ENCODE measurements at places on chromosomes 3 and 15.

- DNase-seq: no peak
These were observed 14.0 kb upstream of the TMF1 start for GRCh38 chr3:69066121-69066520.

DNA sequence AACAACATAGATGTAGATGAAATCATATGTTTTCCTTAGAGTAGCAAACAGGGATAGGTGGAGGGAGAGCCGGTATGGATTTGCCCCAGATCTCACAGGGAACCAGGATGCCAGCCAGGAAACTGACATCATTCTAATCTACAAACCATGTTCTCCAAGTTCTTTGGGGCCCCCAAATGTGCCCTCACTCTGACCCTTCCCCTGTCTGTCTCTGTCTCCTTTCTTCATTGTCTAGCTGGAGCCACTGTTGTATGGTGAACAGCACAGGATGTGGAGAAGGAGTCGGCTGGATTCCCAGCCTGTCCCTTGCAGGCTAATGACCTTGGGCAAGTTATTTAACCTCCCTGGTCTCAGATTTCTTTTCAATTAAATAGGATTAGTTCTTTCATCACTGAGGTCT lies 962 bp downstream of the ATP13A5 start:
- DNase-seq: no peak

- no peak for DNase-seq
These were observed 45.4 kb downstream of the GRK7 start for GRCh38 chr3:141808586-141808985.

DNA sequence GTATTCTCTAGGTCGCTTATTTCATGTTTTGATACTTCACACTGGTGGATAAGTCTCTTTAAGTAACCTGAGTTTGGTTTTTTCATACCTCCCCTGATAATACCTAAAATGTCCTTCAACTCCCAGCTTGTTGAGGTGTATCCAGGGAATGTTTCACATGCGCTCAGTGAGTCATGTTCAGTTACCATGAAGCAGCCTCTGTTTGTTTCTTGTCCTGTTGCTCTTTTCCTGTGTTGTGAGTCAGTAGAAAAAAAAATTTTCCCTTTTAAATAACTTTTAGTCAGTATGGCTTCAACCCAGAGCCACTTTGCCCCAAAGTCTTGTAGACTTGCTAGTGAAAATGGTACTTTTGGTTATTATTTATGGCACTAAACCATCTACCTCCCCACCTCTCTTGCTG lies 278.4 kb upstream of the ZPLD1 start:
- no peak for DNase-seq

DNA sequence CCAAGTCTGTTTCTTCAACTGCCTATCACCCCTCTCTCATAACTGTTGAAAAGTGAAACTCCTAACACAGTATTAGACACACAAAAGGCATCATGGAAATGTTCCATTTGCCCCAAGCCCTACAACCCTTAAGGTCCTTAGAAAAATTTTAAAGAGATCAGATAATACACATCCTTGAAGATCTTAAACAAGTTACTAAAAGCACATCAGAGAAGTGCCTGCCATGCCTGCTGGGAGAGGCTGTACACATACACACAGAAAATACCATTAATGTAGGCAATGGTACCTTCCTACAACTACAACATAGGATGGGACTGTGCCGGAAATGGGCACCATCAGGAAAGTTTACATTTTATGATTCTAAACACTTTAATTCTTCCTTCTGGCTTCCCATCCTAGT lies 3.3 kb downstream of the ADAM10 start:
- DNase-seq: no peak

GRCh38 chr3:139715743-139716360 lies 38.1 kb upstream of the NMNAT3 start:
- DNase-seq: no peak

DNA sequence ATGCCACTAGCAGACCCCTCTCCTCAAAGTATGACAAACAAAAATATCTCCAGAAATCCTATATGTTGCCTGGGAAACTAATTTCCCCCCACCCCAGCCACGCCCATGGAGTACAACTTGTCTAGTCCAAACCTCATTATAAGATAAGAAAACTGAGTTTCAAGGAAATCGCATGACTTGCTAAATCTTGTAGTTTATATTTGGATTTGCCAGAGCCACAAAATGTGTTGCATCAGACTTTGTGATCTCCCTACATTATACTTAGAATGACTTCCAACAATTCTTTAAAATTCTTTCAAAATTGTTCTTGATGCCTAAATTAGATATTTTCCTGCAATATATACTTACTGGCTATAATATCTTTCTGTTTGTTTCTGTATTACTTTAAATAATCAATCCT lies 1034.4 kb downstream of the IGSF11 start:
- no peak for DNase-seq

DNA sequence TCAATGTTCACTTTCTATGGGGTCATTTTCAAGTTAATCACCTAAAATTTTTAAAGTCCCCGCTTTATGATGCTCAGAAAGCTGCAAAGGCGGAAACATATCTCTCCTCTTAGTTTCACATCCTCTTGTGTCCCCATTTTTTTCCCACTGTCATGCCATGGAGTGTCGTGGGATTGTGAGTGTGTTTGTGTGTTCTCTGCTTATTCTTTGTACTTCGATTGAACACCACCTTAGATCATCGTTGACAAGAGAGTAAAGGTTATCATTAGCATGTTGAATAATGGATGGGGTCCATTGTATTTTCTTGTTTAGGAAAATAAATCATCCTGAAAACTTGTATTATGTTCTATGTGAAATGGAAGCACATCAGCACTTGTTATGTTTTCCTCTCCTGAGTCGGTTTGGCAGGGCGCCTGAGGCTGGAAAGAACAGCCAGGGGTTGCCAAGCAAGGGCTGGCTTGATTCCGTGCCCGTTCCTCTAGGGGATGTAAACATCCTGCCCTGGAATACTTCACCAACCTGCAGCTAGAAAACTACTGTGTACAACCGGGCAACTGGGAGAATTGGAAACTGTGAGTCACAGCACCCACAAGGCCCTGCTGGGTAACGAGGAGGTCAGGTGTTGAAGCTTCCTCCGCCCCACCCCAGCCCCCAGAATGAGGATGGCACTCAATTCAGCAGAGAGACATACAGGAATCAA lies 67.2 kb downstream of the EIF4E3 start:
- no peak for DNase-seq

GRCh38 chr3:60046210-60046609 lies 996.4 kb upstream of the CFAP20DC start:
- no peak for DNase-seq

DNA sequence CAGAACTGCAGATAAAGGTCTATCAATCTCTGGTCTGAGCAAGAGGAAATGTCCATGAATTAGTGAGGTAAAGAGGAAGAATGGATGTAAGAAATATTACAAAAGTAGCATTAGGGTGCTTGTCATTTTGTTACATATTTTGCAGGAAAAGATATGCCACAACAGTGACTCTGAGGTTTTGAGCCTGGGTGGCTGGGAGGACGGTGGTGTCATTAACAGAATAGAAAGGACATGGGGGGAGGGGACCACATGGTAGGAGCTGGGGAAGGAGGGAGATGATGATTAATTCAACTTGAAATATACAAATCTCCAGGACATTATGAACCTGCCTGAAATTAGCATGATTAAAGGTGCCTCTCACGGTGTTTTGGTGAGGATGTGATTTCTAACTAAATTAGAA lies 245.5 kb upstream of the MDFIC2 start:
- no peak for DNase-seq

DNA sequence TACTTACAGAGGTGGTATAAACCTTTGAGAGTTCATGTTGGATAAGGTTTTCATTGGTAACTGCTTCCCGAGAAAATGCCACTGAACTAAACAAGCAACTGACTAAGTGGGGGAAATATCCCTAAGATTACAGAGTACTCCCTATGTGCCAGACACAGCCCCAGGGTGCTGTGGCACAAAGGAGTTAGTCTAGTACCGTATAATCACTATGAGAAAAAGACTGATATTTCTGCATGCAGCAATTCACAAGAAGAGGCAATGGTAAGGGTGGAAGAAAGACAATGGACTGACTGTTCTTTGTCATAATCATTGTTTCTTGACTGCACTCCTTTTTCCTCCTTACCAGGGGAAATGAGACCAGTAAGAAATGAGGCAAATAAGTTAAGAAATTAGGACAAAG lies 20.0 kb upstream of the SLC25A26 start:
- no peak for DNase-seq

- no peak for DNase-seq
These were observed 33.0 kb downstream of the MITF start for GRCh38 chr3:69772152-69772867.

DNA sequence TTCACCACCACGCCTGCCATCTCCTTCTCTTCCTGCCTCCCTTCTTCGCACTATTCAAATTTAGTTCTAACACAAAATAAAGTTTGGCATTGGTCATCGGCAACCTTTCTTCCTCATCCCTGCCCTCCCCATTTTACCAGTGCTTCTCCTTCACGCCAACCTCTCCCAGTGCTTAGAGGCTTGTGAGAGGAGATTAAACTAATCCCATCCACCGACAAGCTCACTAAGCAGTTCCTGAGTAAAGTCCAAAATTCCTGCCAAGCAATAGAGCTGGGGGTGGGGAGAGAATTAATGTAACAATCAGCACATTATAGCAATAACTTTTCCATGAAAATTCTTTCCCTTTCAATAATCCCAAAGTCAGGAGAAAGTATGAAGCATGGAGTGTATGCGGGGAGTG lies 157.4 kb upstream of the GMNC start:
- no peak for DNase-seq
